ENCODE measurements at places on chromosomes 3 and 15.

- no peak for DNase-seq
Measured at GRCh38 chr3:36373666-36374065, 6.6 kb upstream of the STAC start.

GRCh38 chr15:79990280-79990996 is 19.4 kb upstream of the BCL2A1 start:
- no peak for DNase-seq

DNA sequence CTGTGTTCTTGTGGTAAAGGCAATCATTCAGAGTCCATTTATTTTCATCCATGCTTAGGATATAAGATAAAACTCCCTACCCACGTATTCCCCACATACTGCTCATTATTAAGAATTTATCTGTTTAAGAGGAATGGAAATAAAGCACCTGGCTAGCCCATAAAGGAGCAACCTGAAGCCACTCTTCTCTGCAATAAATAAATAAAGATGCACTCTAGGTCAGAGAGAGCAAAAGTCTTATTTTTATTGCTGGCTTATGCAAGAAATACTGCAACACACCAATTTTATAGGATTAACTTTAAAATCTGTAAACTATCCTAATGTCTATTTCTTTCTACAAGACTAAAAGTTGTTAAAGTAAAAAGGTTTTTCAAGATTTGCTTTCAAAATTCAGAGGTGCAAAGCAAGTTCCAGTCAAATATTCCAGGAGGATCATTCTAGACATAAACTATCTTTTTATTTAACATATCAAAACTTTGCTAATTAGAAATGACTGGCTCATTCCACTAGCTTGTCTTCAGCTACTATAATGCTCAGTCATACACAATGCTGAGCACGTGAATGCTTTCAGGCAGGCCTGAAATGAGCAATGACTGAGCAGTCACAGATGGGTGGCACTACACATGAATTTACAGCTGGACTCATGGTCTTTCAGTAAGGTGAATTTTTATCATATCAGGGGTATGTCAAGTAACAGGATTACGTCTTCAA is 7.1 kb downstream of the TJP1 start:
- DNase-seq, result no peak

DNA sequence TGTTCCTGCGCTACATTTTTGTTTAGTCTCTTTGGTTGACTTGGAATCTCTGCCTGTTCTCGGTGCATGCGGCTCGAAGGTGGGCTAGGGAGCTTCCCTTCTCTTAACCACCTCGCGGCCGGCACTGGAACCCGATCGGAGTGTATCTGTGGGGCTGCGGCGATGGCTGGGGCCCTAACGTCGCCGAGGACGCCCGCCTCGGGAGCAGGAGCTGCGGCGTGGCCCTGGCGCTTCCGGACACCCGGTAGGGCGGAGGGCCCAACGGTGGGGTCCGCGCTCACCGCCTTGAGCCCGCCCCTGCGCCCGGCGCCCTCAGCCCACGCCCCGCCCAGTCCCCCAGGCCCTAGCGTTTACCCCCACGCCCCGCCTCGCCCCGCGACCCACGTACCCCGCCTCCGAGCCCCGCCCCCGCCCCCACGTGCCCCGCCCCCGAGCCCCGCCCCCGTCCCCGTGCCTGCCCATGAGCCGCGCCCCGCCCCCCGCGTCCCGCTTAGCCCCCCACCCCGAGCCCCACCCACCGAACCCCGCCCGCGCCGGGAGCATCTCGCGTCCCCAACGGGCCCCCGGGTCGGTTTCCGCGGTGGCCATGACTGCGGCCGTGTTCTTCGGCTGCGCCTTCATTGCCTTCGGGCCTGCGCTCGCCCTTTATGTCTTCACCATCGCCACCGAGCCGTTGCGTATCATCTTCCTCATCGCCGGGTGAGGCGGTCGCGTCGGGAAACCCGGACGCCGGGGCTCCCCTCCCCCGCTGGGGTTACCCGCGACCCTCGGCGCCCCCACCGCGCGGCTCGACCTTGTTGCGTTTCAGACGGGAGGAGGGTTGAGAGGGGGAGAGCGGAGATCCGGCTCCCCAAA is at the start of gene APH1B:
TSS of gene APH1B (plus strand) at position 568 of the 855 bp plus-strand sequence. CDS start at position 587, 19 bp downstream.
- DNase-seq, result peak; percentile 81

Data from NCI-H510A (cell line).